ENCODE measurements at places on chromosomes 4 and X.

- DNase-seq: no peak
Observed at GRCh38 chrX:10104958-10105658, 51.7 kb upstream of the CLCN4 start.

- no peak for DNase-seq
Observed at GRCh38 chr4:100314057-100314456, 123.8 kb upstream of the DDIT4L start.

- no peak for DNase-seq
Observed at GRCh38 chr4:132670557-132670956, 478.5 kb upstream of the PCDH10 start.

GRCh38 chr4:6116696-6117285 lies 83.6 kb downstream of the JAKMIP1 start:
- DNase-seq: no peak

Data from anterior cingulate cortex (tissue), 58 donors.